ENCODE measurements at places on chromosomes 7 and 10.

DNA sequence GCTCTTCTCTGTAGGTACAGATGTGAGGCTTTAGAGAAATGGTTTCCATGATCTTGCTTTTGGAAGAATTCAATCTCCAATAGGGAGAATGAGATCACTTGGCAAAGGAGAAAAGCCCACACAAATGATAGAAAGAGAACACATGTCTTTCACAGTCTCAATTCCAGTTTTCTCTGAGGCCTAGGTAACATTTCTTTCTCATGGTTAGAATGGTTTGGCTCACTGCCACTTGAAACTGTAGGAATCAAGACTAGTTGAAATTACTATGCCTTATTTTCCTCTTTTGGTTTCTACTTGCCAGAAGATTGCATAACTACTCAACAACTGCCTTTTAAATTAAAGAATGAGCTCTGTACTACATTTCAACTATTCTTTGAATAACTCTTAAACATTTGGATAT is 276.5 kb upstream of the TEX47 start:
- no peak for DNase-seq

DNA sequence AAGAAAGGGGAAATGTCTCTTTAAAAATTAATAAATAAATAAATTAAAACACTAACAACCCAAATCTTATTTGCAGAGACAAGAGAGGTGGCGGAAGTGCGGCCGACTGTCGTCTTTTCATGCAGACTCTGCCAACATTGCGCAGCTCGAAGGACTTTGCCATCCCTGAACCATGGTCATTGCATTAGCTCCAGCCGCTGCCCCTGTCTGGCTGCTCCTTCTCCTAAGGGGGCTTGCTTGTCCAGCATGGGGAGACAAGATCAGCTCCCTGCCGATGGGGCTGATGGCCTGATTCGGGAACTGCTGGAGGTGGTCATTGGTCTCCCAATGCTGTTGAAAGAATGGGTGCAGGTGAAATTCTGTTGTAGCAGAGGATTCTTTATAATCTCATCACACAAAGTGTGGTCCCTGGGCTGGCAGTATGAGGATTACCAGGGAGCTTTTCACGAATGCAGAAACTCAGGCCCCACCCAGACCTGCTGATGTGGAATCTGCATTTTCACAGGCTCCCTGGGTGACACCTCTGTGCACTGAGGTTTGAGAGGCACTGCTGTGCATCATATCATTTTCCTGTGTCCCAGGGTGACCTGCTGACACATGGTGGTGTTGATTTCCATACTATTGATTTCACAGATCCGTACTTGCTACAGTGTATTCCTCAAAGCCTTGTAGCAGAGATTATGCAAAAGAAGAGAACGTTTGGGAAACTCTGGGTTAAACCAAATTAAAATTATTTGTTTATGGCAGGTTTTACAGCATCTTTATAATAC is 172.4 kb upstream of the ZMIZ1 start:
- DNase-seq: no peak

GRCh38 chr7:80145780-80146422 is 11.3 kb downstream of the GNAI1 start:
- DNase-seq: peak; percentile 65

DNA sequence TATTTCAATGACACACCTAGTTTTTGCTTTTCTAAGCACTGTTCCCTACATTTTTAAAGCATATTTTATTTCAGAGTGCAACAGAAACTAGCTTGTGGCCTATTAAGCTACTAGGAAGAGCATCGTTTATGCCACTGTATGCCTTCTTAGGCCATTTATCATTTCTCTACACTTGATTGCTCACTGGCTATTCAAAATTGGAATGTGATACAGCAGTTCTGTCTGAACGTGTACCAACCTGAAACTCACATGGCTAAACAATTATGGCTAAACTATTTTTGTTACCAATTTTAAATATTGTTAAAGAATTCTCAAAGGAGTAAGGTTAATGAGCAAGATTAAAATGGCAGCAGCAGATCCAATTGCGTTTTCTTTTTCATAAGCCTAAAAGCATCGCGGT is 105.2 kb downstream of the GSAP start:
- DNase-seq: no peak

- DNase-seq: no peak
Measured at GRCh38 chr10:791639-792038, 102.2 kb upstream of the DIP2C start.

GRCh38 chr10:129900825-129901224 is 63.2 kb downstream of the EBF3 start:
- DNase-seq: no peak

DNA sequence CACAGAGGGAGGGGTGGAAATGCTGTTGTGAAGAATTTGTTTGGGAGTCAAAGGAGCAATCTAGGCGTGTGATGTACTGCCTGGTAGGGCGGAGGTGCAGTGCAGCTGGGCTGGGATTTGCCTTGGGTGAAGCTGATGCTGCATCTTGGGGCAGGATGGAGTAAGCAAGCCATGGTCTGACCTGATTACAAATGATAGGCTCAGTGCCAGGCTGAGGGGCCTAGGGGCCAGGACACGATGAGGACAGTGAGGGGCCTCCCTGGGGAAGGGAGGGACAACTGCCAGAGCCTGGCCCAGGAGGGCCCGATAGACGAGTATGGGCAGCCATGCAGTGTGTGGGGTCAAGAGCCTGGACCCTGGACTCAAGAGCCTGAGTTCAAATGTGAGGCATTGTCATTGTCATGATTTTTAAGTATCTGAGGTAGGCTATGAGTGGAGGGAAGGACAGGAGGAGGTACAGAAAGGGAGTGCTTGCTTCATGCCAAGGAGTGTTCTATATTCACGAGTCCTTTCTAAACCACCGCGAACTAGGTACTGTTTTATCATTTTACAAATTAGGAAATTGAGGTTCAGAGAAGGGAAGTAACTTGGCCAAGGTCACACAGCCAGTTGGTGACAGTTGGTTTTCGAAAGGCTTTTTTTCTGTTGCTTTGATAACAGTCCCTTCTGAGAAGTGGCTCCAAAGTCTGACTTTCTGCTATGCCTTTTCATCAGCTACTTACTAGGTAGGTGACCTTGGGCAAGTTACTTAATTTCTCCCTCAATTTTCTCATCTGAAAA is 29.7 kb downstream of the HIF1AN start:
- no peak for DNase-seq

DNA sequence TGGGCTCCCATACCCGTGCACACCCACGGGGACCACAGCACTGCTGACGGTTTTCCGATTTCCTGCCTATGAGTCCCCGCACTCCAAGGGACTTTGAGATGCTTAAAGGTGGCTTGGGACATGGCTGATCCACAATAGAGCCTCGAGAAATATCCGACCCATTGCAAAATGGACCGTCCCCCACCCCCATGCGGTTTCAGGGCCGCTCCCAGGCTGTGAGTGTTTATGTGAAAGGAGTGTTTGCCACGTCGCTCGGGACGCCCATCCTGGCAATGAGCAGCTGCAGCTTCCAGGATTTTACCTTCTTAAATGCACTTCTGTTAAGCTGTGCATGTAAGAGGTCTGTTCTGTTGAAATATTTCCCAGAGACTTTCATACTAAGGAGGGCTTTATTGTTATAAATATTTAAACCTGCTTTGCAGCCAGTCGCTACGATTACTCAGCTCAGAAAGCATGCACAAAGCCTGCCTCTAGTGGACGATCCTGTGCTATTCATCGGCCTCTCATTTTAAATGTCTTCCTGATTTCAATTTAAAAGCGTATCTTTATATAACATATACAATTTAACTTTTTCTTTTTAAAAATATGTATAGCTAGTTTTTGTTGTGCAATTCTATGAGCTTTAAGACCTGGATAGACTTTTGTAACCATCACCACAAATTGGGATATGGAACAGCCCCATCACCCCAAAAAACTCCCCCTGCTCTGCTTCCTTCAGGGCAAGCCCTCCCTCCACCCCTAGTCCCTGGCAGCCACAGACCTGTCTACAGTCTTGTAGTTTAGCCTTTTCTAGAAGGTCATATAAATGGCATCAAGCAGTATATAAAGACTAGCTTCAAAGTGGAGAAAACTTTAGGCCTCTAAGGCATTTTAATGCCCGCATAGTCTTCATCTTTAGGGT is 418.3 kb downstream of the PAXIP1 start:
- no peak for DNase-seq

- no peak for DNase-seq
Measured at GRCh38 chr10:23337616-23338015, 7.0 kb downstream of the C10orf67 start.

DNA sequence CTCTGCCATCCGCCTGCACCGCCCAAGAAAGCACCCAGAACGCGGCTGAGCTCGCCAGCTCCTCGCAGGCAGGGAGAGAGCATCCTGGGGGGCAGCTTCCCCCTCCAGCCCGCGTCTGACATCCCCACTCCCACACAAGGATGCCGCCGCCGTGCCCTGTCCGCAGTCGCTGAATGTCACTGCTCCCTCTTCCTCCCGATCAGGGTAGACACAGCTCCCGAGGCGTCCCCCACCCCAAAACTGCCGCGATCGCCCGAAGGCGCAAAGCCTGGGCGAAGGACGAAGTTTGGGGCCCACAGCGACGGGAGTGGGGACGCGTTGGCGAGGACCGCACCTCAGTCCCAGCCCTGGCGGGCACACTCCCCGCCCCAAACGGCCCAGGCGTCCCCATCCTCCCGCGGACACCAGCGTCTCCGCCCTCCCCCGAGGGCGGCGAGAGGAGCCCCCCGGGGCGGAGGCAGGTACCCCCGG is 1.5 kb upstream of the KAT6B start:
- no peak for DNase-seq

- no peak for DNase-seq
Measured at GRCh38 chr7:137572056-137572784, 228.7 kb upstream of the PTN start.

DNA sequence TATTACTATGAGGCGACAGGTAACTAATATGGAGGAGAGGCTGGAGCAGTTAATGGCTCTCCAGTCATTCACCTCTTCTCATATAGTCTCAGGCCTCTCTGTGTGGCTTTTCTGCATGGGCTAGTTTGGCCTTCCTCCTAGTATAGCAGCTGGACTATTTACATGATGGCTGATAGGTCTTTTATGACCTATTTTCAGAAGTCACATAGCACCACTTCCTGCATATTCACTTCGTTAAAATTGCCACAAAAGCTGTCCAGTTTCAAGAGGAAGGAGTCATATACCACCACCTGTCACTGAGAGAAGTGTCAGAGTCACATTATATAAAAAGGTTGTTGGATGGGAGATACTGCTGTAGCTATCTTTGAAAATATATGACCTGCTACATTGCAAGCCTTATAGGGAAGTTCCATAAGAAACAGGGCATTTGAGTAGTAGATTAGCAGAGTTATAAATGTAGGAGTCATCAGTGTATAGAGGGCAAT is 8.0 kb upstream of the DMTF1 start:
- DNase-seq: no peak

- DNase-seq: no peak
Measured at GRCh38 chr7:98387544-98388226, 13.2 kb downstream of the BAIAP2L1 start.

- DNase-seq: no peak
Measured at GRCh38 chr10:78849731-78850130, 219.0 kb upstream of the ZMIZ1 start.

DNA sequence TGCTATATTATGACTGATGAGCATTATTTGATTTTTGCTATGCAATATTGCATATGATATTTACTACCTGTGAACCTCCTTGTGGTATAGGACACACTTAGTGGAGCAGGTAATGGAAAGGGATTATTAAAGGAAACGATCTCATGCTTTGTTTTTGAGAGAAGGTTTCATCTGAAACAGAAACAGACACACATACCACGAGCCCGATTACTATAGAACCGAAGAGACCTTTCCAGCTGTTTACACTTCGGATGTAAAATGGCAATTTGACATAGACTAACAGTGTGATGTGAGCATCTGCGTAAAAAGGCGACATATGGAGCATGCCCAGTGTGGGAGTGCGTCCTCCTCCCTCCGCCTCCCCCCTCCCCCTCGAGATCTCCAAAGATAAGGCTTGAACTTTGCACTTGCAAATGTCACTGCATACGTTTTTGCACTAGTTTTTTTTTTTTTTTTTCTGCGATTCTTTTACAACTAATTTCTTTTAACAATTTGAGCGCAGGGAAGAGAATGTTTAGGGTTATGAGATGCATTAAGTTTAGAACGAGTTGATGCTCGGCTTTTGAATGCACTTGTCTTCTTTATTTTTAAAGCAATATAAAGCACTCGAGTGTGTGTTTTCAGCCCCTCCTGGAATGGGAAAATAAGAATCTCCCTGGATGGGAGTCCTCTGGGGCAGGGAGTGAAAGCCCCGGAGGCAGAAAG is 251.0 kb downstream of the NSUN6 start:
- DNase-seq: no peak

- DNase-seq: no peak
Measured at GRCh38 chr10:132962623-132963429, 20.5 kb upstream of the CFAP46 start.

DNA sequence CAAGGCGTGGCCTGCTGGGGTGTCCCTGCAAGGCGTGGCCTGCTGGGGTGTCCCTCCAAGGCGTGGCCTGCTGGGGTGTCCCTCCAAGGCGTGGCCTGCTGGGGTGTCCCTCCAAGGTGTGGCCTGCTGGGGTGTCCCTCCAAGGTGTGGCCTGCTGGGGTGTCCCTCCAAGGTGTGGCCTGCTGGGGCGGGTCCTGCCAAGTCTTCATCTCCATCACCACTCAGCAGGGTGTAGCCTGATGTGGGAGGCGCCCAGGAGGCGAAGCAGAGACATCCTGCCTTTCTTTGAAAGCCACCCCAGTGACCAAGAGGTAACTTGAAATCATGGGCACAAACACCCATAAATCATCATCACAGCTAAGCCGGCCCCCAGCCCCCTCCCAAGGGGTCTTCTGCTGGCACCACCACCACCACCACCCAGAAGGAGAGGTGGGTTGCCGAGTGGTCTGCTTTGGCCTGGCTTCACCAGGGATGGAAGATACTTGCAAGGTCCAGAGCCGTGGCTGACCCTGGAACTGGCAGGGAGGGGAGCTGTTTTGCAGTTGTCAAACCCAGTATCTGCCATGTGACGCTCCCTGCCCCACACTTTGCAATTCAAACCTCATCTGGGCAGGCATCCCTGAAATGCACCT is 190.6 kb downstream of the EBF3 start:
- no peak for DNase-seq

GRCh38 chr10:92119340-92119739 is 171.5 kb downstream of the CPEB3 start:
- DNase-seq: no peak

GRCh38 chr7:99897322-99898022 is 20.6 kb upstream of the OR2AE1 start:
- DNase-seq: no peak

DNA sequence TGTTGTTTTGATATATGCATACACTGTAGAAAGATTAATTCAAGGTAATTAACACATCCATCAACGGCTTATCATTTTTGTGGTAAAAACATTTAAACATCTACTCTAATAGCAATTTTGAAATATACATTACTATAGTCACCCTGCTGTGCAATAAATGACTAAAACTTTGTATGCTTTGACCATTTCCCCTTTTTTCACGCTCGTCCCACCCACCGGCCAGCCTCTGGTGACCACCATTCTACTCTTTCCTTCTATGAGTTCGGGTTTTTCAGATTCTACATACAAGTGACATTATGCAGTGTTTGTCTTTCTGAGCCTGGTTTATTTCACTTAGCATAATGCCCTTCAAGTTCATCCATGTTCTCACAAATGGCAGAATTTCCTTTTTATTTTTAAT is 21.3 kb downstream of the CYCS start:
- DNase-seq: no peak

- DNase-seq: no peak
Measured at GRCh38 chr10:107480781-107481180, 316.3 kb upstream of the SORCS1 start.
